ENCODE measurements at places on chromosomes 11 and 22. TPM values are rescaled to one million over a fixed set of nuclear protein-coding genes. Genes with fewer than 3 reads are reported as not detected.

OOSP3 gene
- not detected for polyA plus RNA-seq

OR56B4 gene
- polyA plus RNA-seq = not detected

TBC1D22A gene
- polyA plus RNA-seq = 26.6 TPM

RAC2 gene
- polyA plus RNA-seq = 1,206 TPM

OR52H1 gene
- not detected for polyA plus RNA-seq

ART1 gene
- polyA plus RNA-seq = not detected

YIF1A gene
- 61.7 TPM for polyA plus RNA-seq

ESRRA gene
- 11.9 TPM for polyA plus RNA-seq

GRAMD4 gene
- 7.6 TPM for polyA plus RNA-seq

OR8A1 gene
- polyA plus RNA-seq = not detected

GTSE1 gene
- 0.10 TPM for polyA plus RNA-seq

RNF26 gene
- polyA plus RNA-seq = 46.1 TPM

ACRV1 gene
- not detected for polyA plus RNA-seq

LMO1 gene
- polyA plus RNA-seq = 0.29 TPM

NPTXR gene
- 1.0 TPM for polyA plus RNA-seq

SLN gene
- polyA plus RNA-seq = not detected

MUC6 gene
- not detected for polyA plus RNA-seq

OR51B5 gene
- not detected for polyA plus RNA-seq

OR52J3 gene
- polyA plus RNA-seq = not detected

BRMS1 gene
- polyA plus RNA-seq = 76.4 TPM

OR5M3 gene
- not detected for polyA plus RNA-seq

ATL3 gene
- polyA plus RNA-seq = 21.5 TPM

SMCO4 gene
- polyA plus RNA-seq = 9.0 TPM

SCGB2A2 gene
- not detected for polyA plus RNA-seq

OR10G7 gene
- not detected for polyA plus RNA-seq

TBX10 gene
- polyA plus RNA-seq = not detected
